ENCODE measurements at places on chromosomes 3 and 15. TPM values are rescaled to one million over a fixed set of nuclear protein-coding genes. Genes with fewer than 3 reads are reported as not detected.

Gene RPL35A
- total RNA-seq, result 1,710 TPM

- no peaks in the 10 kb centered on the region for H3K36me3 ChIP-seq
- no peak for DNase-seq
- H3K27me3 ChIP-seq, result no peaks in the 10 kb centered on the region
- no peak overlapping the region for H3K4me3 ChIP-seq
- no peaks in the 10 kb centered on the region for H3K4me1 ChIP-seq
- H3K27ac ChIP-seq, result no peak overlapping the region
Measured at GRCh38 chr3:101876142-101876541, 26.8 kb downstream of the NFKBIZ start.

- no peak for DNase-seq
- peak overlapping the region; percentile 46 for H3K27ac ChIP-seq
- peaks cover 61% of the 10 kb centered on the region for H3K4me1 ChIP-seq
- H3K27me3 ChIP-seq, result no peaks in the 10 kb centered on the region
- H3K36me3 ChIP-seq, result no peaks in the 10 kb centered on the region
Measured at GRCh38 chr15:90063770-90064247, 38.5 kb downstream of the IDH2 start.

GRCh38 chr3:128805772-128806171 is 73.6 kb upstream of the ACAD9 start:
- H3K4me3 ChIP-seq, result no peak overlapping the region
- no peak overlapping the region for H3K27ac ChIP-seq
- no peaks in the 10 kb centered on the region for H3K27me3 ChIP-seq
- peaks cover 65% of the 10 kb centered on the region for H3K36me3 ChIP-seq

GRCh38 chr3:191170097-191170496 is 28.9 kb upstream of the OSTN start:
- H3K36me3 ChIP-seq, result no peaks in the 10 kb centered on the region
- no peak for DNase-seq
- no peaks in the 10 kb centered on the region for H3K4me1 ChIP-seq
- no peak overlapping the region for H3K27ac ChIP-seq
- H3K27me3 ChIP-seq, result no peaks in the 10 kb centered on the region

DNA sequence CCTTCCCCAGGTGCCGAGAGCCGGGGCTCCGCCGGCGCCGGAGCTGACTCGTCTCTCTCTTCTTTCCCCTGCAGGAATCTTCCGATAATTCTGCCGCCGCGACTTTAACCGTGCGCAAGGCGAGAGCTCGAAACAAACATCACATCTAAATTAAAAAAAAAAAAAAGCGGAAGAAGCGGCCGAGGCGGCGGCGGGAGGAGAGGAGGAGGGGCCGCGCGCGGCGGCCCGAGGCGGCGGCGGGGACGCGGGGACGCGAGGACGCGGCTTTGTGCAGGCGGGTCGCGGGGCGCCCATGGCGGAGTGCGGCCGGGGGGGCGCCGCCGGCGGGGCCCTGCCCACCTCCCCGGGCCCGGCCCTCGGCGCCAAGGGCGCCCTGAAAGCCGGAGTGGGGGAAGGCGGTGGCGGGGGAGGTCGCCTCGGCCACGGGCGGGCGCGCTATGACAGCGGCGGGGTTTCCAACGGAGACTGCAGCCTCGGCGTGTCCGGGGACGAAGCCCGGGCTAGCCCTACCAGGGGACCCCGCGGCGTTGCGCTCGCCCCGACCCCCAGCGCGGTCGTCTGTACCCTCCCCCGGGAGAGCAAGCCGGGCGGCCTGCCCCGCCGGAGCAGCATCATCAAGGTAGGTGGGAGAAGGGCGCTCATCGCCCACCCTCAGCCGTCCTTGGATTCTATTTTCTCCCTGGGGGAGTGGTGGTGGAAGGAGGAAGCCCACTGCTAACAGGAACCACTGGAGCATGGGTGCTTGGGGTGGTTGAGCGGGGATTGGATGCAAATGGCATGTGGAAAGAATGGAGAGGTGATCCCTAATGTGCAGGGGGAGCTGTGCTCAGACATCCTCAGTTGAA is at the start of gene PLCL2:
Gene PLCL2 (plus strand): TSS at position 208 of the 845 bp plus-strand sequence. CDS start 85 bp downstream, at position 293.
- no peak within 1 kb of the TSS for H3K27ac ChIP-seq
- peak within 1 kb of the TSS; percentile 42 for H3K4me3 ChIP-seq
- peaks cover 17% of the 10 kb centered on the region for H3K4me1 ChIP-seq
- peaks cover 29% of the 10 kb centered on the region for H3K27me3 ChIP-seq
- H3K36me3 ChIP-seq, result no peaks in the 10 kb centered on the region
- peak; percentile 58 for DNase-seq

DNA sequence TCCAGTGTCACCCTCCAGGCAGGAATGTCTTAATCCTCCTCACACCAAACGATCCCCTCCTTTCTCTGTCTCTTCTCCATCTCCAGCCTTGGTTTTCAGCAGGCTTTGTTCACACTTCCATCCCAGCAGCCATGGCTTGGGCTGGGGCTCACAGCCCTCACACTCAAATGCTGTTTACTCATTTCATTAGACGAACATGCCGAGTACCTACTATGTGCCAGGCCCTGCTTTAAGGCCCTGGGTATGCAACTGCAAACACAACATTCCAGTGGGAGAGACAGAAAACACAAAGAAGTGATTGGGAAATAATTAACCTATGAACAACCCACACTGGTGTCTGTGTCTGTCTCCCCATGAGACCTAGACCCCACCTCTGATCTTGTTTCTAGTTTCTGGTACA is 43.9 kb downstream of the LYZL4 start:
- H3K4me1 ChIP-seq, result no peaks in the 10 kb centered on the region
- H3K27me3 ChIP-seq, result no peaks in the 10 kb centered on the region
- no peak for DNase-seq
- H3K36me3 ChIP-seq, result no peaks in the 10 kb centered on the region
- H3K4me3 ChIP-seq, result no peak overlapping the region

- H3K27ac ChIP-seq, result no peak overlapping the region
- no peaks in the 10 kb centered on the region for H3K36me3 ChIP-seq
- no peak for DNase-seq
- H3K4me1 ChIP-seq, result no peaks in the 10 kb centered on the region
Measured at GRCh38 chr3:27930052-27930602, 208.0 kb upstream of the EOMES start.

GRCh38 chr15:67784090-67784781 is 41.1 kb upstream of the SKOR1 start:
- no peak overlapping the region for H3K27ac ChIP-seq
- no peaks in the 10 kb centered on the region for H3K36me3 ChIP-seq

Gene OR5H2
- total RNA-seq, result not detected

Gene STRIT1
- not detected for total RNA-seq

GRCh38 chr3:99644746-99645145 is 6.4 kb downstream of the COL8A1 start:
- DNase-seq, result no peak
- no peaks in the 10 kb centered on the region for H3K27me3 ChIP-seq
- no peak overlapping the region for H3K4me3 ChIP-seq
- no peaks in the 10 kb centered on the region for H3K4me1 ChIP-seq
- no peak overlapping the region for H3K27ac ChIP-seq

- H3K36me3 ChIP-seq, result no peaks in the 10 kb centered on the region
- peaks cover 14% of the 10 kb centered on the region for H3K27me3 ChIP-seq
- H3K27ac ChIP-seq, result no peak overlapping the region
- H3K4me3 ChIP-seq, result no peak overlapping the region
- H3K4me1 ChIP-seq, result no peaks in the 10 kb centered on the region
Measured at GRCh38 chr15:38187630-38188313, 64.9 kb upstream of the SPRED1 start.
